ENCODE measurements at places on chromosomes 2 and 18.

DNA sequence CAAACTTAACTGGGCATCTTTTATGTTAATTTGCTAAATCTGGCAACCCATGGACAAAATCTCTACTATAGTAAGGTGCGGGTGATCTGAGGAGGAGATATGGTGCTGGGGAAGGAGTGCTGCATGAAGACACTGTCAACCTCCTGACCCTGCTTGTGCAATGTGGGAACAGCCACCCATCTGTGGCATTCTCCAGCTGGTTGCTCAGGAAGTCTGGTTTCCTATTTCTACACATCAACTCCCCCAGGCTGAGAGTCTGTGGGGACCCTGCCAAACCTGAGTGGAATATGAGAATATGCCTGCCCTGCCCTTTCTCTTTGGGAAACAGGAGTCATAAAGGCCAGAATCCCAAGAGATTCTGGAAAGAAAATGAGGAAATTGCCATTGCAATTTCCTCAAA lies 60.1 kb upstream of the PAX3 start:
- no peak overlapping the region for H3K4me3 ChIP-seq
- H3K27me3 ChIP-seq, result no peaks in the 10 kb centered on the region
- H3K27ac ChIP-seq, result no peak overlapping the region
- H3K4me1 ChIP-seq, result no peaks in the 10 kb centered on the region
- no peak for DNase-seq

DNA sequence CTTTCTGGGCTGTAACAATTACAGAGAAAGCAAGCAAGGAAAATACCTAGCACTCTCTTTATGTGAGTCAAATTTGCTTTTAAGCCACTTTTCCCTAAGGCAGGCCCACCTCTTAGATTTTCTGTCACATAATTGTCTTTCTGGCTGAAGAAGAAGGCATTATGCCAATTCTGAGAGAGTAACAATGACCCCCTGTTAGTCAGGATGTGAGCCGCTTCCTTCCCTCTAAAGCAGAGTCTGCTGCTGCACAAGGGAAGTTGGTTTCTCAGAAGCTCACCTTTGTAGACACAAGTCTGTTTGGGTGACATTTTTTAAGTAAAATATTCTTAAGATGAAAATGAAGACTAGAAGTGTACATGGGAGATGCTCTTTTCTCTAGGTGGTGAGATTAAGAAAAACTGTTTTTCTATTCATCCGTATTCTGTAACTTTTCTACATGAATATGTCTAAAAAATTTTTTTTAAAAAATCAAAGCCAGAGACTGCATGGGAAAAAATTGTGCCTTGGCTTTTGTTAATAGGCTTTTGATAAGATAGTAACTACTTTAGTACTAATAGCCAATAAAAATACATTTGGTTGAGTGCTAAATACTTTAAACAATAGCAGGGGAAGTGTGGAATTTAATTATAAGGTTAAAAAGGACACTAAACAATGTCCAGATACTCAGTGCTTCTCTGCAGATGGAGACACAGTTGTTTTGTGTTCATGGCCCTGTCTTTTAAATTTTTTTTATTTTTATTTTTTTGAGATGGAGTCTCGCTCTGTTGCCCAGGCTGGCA lies 33.4 kb upstream of the VPS54 start:
- H3K27me3 ChIP-seq, result no peaks in the 10 kb centered on the region
- no peaks in the 10 kb centered on the region for H3K36me3 ChIP-seq
- H3K4me3 ChIP-seq, result no peak overlapping the region
- H3K27ac ChIP-seq, result no peak overlapping the region

GRCh38 chr2:107592280-107592624 lies 234.4 kb upstream of the RGPD4 start:
- H3K36me3 ChIP-seq, result peaks cover 3% of the 10 kb centered on the region
- no peak for DNase-seq
- no peaks in the 10 kb centered on the region for H3K4me1 ChIP-seq

- H3K4me1 ChIP-seq, result no peaks in the 10 kb centered on the region
- H3K27me3 ChIP-seq, result peaks cover 41% of the 10 kb centered on the region
- no peak overlapping the region for H3K27ac ChIP-seq
- H3K36me3 ChIP-seq, result no peaks in the 10 kb centered on the region
Observed at GRCh38 chr2:172293952-172294351, 133.4 kb upstream of the ITGA6 start.

DNA sequence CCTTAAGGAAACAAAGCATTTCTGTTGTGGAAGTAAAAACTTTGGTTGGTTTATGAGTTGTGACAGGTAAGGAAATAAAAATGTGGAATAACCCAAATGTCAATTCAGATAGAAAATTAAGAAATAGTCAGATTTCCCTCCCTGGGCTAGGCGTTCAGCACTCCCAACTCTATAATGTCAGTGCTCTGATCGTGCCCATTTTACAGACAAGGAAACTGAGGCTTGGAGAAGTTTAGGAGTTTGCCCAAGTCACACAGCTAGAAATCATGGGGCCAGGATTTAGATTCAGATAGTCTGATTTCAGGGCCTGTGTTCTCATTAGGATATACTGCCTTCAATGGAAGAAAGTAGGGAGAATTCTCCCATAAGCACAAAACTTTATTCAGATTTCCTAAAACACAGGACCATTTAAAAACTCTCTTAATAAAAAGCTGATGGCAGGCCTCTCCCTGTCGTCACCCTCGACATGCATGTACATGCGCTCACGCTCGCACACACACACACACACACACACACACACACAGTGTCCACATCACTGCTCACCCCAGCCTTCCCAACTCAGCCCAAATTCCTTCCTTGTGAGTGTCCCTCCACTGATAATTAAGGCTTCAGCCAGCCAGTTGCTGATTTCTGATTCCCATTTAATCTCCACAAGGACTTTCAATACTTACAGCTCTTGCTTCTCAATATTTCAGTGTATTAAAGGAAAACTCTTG lies 49.1 kb upstream of the SLC14A2 start:
- peaks cover 41% of the 10 kb centered on the region for H3K27me3 ChIP-seq
- H3K4me3 ChIP-seq, result no peak overlapping the region
- H3K36me3 ChIP-seq, result no peaks in the 10 kb centered on the region
- H3K27ac ChIP-seq, result no peak overlapping the region

DNA sequence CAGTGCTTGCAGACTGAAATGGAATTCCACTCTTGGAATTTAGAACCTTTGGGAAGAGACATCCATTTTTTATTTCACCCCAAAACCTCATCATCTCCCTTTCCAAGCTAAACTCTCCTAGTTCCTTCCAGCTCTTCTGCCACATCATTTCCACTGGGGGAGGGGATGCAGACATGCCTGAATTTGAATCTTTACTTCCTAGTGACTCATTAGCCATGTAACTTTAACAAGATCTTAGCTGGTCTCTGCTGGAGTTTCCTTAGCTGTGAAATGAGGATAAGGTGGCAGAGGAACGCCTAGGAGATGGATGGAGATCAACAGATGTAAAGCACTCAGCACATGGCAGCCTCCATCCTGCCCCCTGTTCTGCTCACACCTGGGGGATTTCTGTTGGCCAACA lies 266.8 kb downstream of the EN1 start:
- no peaks in the 10 kb centered on the region for H3K36me3 ChIP-seq
- H3K27me3 ChIP-seq, result peaks cover 11% of the 10 kb centered on the region
- H3K4me1 ChIP-seq, result no peaks in the 10 kb centered on the region
- no peak overlapping the region for H3K27ac ChIP-seq
- no peak for DNase-seq
- no peak overlapping the region for H3K4me3 ChIP-seq

GRCh38 chr2:12722447-12723316 lies 5.9 kb downstream of the TRIB2 start:
- H3K4me1 ChIP-seq, result peaks cover 64% of the 10 kb centered on the region
- peak overlapping the region; percentile 100 for H3K4me3 ChIP-seq
- DNase-seq, result no peak
- no peaks in the 10 kb centered on the region for H3K27me3 ChIP-seq

Measured in effector memory CD8-positive, alpha-beta T cell (primary cell).